ENCODE measurements at places on chromosomes 3 and 15. TPM values are rescaled to one million over a fixed set of nuclear protein-coding genes. Genes with fewer than 3 reads are reported as not detected.
A peak's percentile ranks its signal among the peaks of the same experiment; 100 is the strongest.

Gene FANCD2OS
- not detected for total RNA-seq

DNA sequence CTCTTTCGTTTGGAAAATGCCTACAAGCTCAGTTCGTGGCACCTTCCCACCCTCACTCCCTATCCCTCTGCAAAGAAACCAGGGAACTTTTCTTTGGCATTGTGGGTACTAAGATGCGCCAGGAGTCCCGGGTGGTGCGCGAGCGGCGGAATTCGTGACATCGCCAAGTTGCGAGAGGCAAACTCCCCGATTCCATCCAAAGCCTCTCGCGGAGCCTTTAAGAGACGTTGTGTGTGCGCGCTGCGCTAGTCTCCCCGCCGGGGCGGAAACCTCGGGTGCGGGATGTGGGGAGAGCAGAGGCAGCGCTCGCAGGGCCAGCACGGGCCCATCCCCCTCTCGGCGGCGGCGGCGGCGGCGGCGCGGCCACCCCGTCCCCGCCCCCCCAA is 443 bp upstream of the NR2F2 start:
- DNase-seq: peak; percentile 93

GRCh38 chr3:157159762-157160657 is at the start of gene CCNL1:
CCNL1 (minus strand) TSS chr3:157160147; CDS start chr3:157160094, 53 bp downstream.
- DNase-seq: peak; percentile 99

DNA sequence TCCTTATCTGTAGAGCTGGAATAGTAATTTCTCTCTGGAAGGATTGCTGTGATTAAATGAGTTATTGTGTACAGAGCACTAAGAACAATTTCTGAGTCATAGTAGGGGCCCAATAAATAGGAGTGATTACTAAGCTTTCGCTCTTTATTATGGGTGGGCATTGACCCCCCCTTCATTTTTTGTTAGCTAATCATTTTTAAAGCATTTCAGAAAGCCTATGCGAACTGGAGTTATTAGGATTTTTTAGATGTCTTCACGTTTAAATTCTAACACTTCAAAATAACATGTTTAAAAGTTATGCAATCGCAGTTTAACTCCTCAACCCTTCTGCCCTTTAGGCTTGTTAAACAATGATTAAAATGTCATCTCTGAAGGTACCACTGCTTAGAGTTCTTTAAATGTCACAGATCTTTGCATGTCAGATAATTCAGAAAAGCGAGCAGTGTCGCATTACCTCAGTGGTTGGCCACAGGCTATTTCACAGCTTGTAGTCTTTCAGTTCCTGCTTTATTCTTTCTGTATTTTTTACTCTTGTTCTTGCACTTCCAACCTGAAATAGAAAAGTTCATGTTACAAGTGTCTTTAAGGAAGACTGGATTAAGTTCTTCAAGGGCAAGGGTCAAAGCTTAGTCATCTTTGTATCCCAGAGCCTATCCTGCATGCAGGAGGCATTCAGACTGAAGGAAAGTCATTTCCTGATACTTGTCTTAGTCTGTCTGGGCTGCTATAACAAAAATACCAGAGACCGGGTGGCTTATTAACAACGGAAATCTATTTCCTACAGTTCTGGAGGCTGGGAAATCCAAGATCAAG is 102.9 kb downstream of the FNDC3B start:
- DNase-seq: no peak

Gene FBXW12
- total RNA-seq: not detected

Gene ULK4
- 18.7 TPM for total RNA-seq

- no peak for DNase-seq
These were observed 50.0 kb upstream of the TBC1D23 start for GRCh38 chr3:100210772-100211135.

Gene GOLGA8J
- total RNA-seq: not detected

Gene LTK
- 0.46 TPM for total RNA-seq

DNA sequence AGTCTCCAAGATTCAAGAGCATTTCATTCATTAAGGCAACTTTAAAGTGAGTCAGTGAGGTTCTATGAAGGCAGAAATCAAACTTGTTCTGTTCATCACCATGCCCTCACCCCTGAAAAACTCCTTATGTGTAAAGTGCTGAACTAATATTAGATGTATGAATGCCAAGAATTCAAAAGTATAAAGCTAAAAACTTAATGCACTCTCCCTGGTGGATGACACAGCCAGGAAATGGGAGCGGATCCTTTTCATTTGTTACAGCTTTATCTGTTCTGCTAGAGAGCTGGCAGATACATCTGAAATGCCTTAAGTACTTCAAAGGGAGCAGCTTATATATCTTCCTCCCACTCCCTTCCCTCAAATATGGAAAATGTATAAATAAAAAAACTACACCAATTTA is 8.2 kb downstream of the TXNRD3 start:
- DNase-seq: no peak

All from lower leg skin (tissue), 4 donors.